ENCODE measurements at places on chromosomes 5 and 9.

DNA sequence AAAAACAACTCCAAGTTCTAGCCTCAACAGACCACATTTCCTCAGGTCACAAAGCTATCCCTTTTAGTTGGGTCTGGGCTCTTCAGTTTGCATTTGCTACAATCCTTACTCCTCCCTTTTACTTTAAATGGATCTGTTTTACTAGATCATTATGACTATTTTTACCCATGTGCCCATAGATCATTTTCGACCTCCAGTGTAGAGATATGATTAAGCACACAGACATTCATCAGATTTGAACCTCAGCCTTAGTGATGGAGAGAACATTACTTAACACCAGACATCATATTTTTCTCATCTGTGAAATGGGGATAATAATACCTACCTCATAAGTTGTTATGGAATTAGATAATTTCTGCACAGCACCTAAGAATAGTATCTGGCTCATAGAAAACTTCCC lies 141.9 kb downstream of the NPR3 start:
- no peak for DNase-seq

GRCh38 chr5:146630472-146630871 lies 114.5 kb upstream of the GPR151 start:
- DNase-seq = no peak

DNA sequence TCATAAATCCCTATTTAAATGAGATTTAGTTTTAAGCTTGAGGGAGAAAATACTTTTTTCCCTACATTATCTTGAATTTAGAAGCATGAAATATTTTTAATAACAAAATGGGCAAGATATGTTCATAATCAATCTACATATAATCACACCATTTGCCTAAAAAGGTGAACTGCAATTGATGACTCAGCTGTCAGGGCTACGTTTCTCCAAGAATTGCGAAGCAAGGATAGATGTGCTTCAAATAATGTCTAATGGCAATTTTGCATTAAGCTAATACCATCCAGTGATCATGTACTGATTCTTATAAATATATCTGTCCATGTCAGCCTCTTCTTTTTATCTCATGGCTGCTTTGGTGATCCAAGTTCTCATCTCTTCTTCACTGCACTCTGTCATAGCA lies 404.4 kb downstream of the MAN2A1 start:
- DNase-seq = no peak

DNA sequence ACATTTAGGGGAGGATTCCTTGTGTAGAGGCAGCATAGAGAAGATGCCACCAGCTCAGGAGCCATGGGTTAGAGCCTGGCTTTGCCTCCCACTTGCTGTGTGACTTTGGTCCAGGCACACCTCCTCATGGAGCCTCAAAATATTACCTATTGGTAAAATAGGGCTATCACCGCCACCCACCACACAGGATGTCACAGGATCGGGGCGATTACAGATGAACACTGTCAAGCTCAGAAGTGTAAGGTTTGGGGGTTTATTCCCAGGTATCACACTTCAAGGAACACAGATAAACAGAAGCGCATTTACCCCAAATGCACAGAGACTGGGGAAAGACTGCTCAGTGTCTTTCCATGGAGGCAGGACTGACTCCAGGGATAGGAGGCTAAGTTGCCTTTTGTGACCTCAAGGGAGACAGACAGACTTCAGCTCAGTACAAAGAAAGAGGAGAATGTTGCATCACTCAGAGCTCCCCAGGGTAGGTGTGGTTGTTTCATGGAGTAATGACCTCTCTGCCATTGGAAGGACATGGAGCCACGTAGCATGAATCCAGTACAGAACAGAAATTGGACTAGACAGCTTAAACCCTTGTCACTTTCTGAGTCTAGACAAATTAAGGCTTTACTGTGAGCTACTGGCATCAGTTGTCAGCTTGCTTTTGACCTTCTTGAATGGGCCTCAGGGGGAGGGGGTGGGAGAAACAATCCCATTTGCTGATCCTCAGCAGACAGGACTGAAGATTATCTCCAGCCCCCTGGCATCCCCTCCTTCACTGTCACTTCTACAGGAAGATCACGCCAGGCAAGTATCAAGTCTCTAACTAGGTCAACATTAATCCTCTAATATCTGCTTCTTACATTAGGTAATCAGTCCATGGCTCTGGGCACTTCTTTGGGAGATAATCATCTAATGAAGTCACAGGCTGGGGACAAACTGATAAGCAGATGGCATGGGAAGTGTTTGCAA lies 6.5 kb downstream of the TRAF1 start:
- DNase-seq = no peak

GRCh38 chr9:34459356-34459755 lies 751 bp downstream of the DNAI1 start:
- no peak for DNase-seq

DNA sequence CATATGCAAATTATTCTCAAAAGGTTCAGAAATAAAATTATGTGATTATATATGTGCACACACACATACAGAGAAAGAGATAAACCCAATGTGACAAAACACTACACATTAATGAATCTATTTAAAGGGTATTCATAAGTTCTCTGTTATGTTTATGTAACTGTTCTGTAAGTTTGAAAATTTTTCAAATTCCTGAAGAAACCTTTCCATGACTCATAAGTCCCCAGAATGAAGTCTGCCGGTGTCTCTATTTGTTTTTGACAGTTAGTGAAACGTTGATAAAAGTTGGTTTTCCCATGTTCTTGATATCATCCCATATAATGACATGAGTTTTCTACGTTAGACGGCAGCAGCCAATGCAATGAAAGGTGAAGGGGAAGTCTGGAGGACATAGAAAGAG lies 199.5 kb upstream of the PUM3 start:
- no peak for DNase-seq

GRCh38 chr5:171705830-171706468 lies 79.7 kb upstream of the SMIM23 start:
- DNase-seq = no peak

- no peak for DNase-seq
Measured at GRCh38 chr5:71684309-71684708, 34.8 kb upstream of the CARTPT start.

GRCh38 chr5:15417156-15417555 lies 82.8 kb upstream of the FBXL7 start:
- no peak for DNase-seq

DNA sequence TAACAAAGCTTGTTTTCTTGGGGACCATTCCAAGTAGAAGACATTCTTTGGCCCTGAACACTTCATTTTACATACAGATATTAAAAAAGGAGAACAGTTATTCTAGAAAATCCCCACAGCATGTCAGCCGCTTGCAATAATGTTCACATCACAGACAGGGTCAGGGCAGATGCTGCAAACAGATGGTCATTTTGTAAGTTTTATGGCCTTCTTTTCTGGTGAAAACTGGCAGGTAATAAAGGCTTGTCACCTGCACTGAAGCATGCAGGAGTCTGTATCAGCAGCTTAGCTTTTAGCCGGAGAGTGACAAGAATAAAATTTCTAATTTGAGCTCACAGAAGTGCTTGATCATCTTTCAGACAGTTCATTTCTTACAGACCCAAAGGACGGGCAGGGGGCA lies 220.9 kb upstream of the DAP start:
- DNase-seq = no peak

DNA sequence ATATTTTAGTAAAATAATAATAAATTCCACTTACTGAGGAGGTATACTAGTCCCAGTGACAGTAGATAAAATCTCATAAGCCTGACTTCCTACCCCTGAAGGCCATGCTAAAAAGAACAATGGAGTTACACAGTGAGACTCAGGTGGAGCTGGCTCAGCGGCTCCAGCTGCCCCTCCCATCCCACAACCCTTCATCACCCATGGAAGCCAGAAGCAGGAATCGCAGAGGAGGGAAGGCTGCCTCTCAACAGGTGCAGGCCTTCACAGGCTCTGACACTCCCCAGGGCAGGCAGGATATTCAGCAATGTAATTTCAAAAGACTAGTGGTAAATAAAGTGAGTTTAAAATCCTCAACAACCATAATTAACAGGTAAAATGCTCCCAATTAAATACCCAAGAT lies 67.5 kb downstream of the FANCC start:
- DNase-seq = no peak

- DNase-seq = no peak
Measured at GRCh38 chr5:32202394-32202793, 28.3 kb upstream of the GOLPH3 start.

All from amygdala (tissue), 56 donors.